ENCODE measurements at places on chromosomes 3 and 15.

DNA sequence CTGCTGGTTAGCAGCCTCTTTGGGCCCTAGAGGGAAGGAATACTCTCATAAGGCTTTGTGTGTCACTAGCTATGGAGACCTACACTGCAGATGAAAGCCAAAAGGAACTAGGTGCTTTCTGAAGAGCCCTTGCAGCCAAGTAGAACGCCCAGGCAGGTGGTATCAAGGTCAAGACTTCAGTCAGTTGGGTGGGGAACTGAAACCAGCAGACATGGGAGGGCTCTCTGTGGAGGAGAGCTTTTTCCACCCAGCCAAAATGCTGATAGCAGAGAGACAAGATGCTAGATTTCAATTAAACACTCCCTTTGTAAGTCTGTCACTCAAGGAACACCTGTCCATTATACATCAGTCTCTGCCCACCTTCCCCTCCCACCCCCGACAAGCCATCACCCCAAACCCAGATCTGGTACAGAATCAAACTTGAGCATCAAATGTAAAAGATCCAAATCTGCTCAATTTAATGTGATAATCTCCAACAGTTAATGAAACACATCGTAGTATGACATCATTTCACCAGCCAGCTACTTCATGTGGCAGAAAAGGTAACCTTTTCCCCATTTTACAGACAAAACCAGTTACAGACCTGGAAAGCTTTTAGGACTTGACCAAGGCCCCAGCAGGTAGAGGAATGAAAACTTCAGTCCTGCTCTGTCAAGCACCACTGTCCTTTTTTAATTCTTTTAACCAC is 14.6 kb downstream of the MRPS25 start:
- no peak for DNase-seq

DNA sequence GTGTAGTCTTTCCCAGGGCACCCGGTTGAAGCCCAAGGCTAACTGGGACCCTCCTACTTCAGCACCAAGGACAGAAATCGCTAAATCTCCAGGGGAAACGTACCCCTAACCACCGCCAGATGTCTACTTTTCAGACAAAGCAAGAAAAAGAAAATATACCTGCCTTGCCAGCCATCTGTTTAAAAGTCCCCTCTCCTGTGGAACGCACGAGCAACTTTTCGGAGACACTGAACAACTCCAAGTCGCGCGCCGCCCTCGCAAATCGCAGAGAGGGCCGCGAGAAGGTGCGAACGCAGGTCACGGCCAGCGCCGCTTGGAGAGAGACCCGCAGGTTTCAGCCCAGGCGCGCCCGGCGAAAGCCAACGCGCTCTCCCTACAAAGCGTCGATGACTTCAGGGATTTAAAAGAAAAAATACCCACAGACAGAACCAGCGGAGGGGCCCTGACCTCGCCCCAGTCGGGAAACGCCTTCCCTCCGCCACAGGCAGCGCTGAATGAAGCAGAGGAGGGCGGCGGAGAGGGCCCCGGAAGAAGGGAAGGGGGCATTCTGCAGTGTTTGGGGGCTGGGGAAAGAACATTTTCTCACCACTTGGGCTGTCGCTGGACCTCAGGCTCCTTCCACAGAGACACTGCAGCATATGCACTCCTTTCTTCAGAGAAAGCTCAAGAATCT is 213.1 kb downstream of the FGF12 start:
- no peak for DNase-seq

DNA sequence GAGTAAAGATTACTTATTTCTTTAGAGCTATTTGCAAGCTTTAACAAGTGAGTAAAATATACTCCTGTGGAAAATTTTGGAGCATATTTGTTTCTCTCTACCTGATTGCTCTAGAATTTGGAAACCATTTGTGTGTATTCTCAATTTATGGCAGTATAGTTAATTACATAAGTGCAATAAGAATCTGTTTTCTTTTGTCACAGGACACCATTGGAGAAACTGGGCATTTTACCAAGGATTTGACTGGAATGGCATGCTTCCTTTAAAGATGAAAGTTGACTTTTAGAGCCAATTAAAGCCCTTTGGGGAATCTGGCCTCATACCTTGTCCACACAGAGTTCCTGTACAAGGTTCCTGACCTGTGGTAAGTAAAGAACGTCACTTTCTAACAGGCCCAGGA is 38.4 kb downstream of the PAQR5 start:
- DNase-seq = no peak

DNA sequence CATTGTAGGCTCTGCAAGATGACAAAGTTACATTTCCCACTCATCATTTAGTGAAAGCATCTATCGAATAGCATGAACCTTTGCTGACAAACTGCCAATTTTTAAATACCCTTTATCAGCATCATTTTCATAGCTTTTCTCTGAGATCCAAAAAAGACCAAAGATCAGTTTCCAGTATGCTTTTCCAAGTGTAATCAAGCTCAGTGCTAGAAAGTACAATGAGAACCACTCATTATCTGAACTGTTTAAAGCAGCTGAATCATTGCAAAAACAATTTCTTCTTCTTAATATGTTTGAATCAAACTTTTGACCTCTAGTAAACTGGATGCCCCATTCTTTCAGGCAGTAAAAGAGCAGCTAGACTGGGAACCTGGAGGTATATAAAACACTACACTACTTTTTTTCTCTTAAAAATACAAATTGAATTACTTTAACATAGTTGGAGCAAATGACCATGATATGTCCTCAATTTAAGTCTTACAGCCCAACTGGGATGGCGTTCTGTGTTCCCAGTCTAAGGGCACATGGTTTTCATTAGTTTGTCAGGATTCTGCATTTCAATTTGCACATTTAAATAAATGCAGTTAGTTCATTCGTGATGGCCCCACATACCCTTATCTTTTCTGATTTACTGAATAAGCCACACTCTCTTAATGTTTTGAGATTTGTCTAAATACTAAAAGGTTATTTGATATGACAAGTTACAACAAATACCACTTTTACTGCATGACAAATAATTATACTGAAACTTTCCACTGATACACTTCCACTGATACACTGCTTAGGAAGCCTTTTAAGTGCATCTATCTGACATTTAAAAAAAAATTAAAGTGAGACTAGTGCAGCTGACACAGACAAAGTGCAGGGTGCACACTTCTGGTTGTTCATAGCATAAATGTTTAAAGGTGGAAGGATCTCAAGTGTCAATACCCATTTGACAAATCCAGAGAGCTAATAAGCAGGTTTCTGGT is 146.0 kb upstream of the FRMD4B start:
- no peak for DNase-seq

- no peak for DNase-seq
Observed at GRCh38 chr3:177381070-177381469, 183.8 kb upstream of the TBL1XR1 start.

GRCh38 chr15:25790000-25790660 is 73.0 kb downstream of the ATP10A start:
- no peak for DNase-seq

GRCh38 chr3:61439122-61439458 is 122.3 kb upstream of the PTPRG start:
- DNase-seq = no peak

DNA sequence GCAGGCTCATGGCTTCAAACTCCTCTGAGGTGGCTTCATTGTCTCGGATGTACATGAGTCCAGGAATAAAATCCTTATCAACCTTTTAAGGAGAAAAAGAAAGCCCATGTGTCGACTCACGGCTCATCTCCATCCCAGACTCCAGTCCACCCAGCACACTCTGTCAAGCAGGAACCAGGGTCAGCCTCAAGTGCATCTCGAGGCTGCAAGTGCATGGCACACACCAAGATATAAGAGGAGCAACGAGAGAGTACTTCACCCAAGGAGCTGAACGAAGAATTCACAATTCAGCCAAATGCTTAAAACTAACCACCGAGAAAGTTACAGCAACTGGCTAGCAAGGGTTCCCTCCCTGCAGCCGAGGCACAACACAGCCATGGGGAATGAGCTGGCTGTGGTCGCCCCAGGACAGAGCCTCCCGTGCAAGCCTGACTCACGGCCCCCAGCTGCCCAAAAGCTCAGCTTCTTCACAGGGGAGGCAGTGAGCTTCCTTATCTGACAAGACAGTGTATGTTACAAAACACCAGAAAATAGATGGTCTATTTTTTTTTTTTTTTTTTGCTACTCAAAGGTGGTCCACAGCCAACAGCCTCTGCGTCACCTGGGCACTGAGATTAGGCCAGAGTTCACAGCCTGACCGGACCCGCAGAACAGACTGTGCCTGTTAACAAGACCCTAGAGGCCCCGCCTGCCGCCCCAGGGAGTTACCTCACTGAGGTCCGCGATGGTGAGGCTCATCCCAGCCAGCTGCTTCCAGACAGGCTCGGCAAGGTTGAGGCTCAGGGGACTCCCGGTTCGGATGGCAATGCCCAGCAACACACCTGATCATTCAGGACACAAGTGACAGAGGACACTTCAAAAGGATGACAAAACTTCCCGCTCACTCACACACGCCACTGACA is 15.9 kb upstream of the OCA2 start:
- DNase-seq = no peak

DNA sequence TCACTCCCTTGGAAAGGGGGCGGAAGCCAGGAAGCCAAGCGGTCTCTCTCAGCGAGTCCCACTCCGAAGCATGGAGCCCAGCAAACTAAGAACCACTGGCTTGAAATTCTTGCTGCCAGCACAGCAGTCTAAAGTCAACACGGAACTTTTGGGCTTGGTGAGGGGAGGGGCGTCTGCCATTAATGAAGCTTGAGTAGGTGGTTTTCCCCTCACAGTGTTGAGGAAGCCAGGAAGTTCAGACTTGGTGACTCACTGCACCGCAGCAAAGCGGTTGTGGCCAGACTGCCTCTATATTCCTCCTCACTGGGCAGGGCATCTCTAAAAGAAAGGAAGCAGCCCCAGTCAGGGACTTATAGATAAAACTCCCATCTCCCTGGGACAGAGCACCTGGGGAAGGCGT is 665.4 kb upstream of the CBLB start:
- no peak for DNase-seq

DNA sequence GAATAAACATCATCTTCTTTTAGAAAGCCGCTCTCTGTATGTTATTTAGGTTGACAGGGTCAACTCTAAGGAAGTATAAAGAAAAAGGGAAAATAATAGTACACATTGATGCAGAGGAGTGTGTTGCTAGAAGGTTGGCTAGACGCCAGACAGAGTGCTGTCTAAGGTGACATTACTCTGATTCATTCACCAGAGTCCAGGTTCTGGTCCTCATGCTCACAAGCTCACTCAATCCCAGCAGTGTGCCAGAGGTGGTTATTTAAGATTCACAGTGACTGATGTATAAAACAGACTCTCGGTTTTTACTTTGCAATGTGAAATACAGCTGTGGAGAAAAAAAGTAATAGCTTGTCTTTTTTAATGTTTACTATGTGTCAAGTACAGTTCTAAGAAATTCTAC is 1.7 kb downstream of the CFAP44 start:
- DNase-seq = no peak

GRCh38 chr3:172376881-172377280 is 71.4 kb downstream of the GHSR start:
- no peak for DNase-seq

Data from cerebellar nuclear complex (tissue), 1 donor.